ENCODE measurements at places on chromosomes 5 and 9.

GRCh38 chr9:7967093-7967827 lies 167.7 kb upstream of the DMAC1 start:
- no peak for DNase-seq

- no peak for DNase-seq
These were observed 22.1 kb downstream of the CPEB4 start for GRCh38 chr5:173910215-173910614.

- DNase-seq: no peak
These were observed 55.1 kb downstream of the RETREG1 start for GRCh38 chr5:16561660-16562059.

DNA sequence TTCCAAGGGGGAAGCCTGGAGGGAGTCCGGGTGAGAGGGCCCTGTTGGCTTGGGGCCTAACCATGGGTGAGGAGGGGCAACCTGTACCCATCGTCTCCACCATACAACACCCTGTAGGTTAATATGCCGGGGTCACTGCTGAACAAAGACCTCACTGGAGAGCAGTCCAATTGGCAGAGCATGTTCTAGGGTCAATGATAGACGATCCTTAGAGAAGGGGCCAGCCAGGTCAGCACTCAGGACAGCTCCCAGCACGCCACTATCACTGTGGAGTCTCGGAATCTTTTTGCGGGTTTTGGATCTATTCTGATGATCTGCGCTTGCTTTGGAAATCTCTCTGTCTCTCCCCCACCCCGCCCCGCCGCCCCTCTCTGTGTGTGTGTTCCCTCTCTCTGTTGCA lies 218.4 kb upstream of the MVB12B start:
- DNase-seq: no peak

DNA sequence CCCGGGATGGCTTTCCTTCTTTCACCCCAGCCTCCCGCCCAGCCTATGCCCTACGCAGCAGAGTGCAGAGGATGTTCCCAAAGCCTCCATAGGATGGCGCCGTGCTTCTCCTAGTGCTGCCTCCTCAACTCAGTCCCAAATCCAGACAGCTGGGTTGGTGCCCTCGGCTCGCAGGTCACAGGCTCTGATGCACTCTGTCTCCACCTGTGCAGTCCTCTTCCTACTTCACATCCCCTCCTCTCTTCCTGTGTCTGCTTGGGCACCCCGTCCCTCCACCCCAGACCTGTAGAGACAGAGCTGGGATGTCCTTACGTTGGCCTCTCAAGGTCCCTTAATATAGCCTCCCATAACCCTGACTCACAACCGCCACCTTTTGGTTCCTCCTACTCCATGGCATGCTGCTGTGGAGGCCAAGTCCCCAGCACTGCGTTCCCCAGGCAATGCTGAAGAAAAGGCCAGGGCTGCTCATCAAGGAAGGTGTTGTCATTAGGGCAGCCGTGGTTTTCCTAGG lies 314.4 kb downstream of the GADD45G start:
- DNase-seq: no peak

- DNase-seq: no peak
These were observed 151.1 kb upstream of the TAS2R1 start for GRCh38 chr5:9781275-9781674.

- DNase-seq: no peak
These were observed 10.4 kb downstream of the ZNF618 start for GRCh38 chr9:113886466-113886865.

GRCh38 chr9:114094971-114095370 lies 4.1 kb downstream of the KIF12 start:
- DNase-seq: no peak

DNA sequence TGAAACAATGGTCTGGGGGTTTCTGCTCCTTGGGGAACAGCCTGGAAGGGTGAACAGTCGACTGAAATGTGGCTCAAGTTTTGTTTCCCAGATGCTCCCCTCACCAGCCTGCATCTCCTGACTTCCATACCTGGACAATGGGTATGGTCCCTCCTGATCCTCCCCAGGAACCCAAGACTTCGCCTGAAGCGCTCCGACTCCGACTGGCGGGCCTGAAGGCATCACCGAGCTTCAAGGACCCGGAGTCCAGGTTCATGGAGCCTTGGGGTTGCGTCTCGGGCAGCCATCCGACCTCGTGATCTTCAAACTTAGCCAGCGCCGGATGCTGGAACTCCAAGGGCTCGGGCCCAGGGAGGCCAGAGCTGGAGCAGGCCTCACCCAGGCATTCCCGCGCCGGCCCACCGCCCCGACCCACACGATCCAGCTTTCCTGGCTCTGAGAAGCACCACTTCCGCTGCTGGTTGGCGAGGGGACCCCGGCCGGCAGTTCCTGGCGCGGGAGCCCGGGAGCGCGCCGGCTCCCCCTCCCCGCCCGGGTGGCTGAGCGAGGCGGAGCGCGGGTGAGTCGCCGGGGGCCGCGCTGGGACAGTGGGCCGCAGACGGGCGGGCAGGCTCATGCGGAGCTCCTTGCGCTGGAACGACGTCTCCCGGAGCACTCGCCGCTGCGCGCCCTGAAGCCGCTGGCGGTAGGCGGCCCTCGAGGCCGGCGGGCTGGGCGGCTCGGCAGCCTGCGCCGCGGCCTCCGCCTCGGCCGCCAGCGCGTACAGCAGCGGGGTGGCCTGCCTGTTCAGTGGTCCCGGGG lies 5.2 kb downstream of the SHROOM1 start:
- DNase-seq: no peak

DNA sequence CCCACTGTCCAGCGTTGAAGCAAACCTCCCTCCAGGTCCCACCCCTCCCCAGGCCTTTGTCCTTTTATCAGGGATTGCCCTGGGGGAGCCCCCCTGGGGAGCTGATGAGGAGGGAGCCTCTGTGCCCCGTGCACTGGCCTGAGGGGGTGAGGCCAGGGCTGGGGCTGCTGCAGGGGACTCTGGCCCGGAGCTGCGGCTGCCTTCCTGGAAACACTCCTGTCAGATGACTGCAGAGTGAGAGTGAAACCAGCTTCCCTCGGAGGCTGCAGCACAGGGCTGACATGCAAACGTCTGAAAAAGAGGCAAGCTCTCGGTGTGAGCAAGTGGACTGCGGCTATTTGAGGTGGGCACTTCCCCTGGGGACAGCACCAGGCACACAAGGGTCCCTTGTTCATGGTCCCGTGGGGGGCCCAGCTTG lies 4.6 kb upstream of the TRAF2 start:
- no peak for DNase-seq

DNA sequence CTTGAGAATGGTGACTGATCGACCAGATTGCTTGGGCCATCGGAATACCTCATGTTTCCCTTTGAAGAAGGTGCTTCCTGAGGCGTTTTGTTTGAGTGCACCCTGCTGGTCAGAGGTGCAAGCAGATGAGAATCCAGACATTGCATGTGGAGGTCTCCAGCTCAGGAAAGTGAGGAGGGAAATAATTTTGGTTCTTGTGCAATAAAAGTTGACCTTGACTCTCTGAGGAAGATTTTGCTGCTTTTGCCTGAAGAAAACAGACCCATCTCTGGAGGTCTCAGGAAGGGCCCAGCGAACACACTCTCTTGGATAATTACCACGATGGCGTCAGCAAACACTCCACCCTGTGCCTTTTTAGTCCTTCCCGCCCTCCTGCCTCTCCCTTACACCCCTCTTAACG lies 69.7 kb downstream of the GRAMD2B start:
- DNase-seq: peak; percentile 16

- no peak for DNase-seq
These were observed 28.4 kb downstream of the SEMA6A start for GRCh38 chr5:116546033-116546742.

DNA sequence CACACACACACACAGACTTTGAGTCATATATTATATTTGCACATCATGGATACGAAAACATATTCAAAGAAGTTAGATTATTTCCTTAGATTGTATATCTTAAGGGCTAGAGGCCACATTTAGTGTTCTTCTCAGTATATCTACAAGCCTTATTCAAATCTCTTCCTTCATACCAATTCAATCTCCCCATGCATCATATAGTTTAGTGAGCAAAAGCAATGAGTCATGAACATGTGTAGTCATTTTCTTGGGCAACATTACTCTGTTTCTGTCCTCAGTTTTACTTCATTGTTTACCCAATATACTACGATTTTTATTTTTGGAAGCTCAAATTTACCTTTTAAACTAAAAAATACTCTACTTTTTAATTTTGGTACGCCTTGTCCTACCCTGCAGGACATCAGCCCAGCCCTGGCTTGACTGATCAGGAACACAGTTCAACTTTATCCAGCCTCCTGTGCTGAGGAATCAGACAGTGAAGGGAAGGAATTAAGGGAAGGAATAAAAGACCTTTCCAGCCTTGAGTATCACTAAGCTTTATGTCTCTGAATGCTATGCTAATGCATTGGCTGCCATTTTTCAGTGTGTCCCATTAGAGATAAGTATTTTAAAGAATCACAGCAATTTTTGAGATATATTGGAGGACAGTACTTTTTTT lies 101.7 kb upstream of the FST start:
- DNase-seq: no peak

GRCh38 chr9:16867576-16868311 lies 2.7 kb downstream of the BNC2 start:
- DNase-seq: no peak

DNA sequence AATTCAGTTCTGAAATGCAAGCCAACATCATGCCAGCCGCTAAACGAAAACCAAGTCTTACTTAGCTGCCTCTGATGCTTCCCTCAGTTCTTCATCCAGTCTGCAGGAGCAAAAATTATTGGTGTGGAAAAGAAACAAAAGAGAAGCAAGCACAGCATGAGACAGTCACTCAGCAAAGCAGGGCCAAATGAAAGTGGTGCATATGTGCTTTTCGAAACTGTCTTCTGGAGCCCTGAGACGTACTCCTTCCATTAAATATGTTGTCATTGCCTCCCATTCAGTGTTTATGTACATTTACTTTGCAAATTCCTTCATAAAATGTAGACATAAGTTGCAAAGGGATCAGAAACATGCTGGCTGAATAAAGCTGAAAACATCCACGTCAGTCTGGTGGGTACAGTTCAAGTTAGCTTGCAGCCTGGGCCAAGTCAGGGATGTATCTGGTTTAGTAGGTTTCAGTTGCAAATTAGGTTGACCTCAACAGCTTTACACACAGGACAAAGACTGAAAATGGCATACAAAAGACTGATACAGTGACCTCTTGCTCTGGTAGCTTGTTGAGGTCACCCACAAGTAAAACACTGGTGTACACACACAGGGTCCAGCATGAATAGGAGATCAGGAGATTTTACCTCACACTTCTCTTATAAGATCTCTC lies 139.7 kb upstream of the PCA3 start:
- DNase-seq: no peak

DNA sequence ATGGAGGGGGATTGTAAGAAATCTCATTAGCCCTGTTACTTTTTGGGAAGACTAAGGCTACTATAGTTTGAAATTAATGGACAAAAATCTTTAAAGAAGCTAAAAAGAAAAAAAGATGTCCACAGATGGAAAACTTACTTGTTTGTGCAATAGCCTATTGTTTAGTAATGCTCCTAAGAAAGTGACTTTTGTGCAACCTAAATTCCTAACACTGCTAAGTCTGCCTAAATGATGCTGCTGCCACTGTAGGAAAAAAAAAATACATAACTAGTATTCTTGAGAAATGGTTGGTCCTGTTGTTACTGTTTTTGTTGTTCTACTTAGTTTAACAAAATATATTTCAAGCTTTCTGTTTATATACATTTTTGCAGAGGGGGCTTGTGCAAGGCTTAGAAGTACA lies 108.2 kb upstream of the NR3C1 start:
- DNase-seq: no peak

DNA sequence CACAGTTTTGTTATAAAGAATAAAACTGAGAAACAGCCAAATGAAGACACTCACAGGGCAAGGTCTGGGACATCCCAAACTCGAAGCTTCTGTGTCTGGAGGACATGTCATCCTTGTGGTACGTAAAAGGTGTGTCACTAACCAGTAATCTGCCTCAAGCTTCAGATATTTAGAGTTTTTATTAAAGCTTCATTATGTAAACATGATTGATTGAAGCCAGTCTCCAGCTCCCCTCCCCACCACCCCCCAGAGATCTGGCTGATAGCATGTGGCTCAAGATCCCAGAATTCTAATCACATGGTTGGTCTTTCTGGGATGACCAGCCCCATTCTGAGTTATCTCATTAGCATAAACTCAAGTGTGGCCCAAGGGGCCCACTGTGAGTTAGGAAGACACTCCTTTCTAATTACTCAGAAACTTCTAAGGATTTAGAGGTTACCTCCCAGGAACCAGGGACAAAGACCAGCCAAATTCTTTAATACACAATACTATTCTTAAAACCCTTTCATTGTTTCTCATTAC lies 31.4 kb upstream of the ERAP1 start:
- no peak for DNase-seq

- DNase-seq: no peak
These were observed 70.2 kb downstream of the ANKRD33B start for GRCh38 chr5:10634050-10634449.

DNA sequence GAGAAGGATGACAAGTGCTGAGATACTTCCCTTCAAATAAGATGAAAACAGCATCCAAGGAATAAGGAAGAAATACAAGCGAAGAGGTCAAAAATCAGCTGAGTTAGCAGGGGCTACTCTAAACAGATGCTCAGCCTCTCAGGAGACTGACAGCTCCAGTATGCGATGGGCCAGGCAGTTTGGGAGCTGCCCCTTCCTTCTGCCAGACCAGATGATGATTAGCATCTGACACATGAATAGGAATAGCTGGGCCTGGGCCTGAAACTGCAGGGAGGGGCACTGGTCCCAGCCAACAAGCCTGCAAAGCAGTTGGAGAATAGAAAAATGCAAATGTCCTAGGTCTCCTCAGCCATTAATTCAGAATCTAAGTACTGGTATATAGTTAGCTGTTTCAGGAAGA lies 13.1 kb upstream of the MAP3K1 start:
- DNase-seq: no peak

DNA sequence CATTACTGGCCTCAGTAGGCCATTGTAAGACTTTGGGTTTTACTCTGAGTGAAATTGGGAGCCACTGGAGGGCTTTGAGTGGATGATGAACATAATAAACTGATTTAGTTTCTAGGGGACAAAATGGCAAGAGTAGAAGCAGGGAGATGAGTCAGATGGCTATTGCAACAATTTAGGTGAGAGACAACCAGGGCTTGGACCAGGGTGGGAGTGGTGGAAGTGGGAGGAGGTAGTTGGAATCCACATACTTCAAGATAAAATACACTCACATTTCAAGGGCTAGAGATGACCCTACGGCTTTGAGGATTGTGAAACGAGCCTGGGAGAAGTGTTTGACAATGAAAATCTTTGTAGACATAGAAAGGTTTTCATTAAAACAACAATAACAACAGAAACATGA lies 136.3 kb downstream of the ACTBL2 start:
- DNase-seq: no peak

GRCh38 chr9:15307523-15307841 lies 466 bp upstream of the TTC39B start:
- no peak for DNase-seq

DNA sequence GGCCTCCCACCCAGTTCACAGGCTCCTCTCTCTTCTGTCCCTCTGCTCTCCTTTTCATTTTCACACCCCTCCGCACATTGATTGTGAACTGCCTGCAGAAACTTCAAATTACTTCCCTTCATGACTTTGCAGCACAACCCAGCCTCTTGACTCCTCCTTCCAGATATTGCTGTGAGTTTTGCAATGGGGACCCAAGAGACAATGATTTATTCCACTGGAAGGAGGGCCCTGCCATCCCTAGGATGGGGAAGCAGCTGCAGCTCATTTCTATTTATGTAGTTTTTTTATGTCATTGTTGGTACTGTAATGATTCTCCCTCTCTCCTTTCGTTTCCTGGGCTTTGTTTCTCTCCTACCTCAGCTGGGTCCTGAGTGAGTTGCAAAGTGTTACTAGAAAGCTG lies 364.9 kb downstream of the ICE1 start:
- no peak for DNase-seq

GRCh38 chr5:137122075-137122474 lies 377.1 kb downstream of the SPOCK1 start:
- no peak for DNase-seq

- DNase-seq: no peak
These were observed 169.0 kb downstream of the PTPRD start for GRCh38 chr9:10443868-10444204.
